ENCODE measurements at places on chromosomes 2 and 18.

DNA sequence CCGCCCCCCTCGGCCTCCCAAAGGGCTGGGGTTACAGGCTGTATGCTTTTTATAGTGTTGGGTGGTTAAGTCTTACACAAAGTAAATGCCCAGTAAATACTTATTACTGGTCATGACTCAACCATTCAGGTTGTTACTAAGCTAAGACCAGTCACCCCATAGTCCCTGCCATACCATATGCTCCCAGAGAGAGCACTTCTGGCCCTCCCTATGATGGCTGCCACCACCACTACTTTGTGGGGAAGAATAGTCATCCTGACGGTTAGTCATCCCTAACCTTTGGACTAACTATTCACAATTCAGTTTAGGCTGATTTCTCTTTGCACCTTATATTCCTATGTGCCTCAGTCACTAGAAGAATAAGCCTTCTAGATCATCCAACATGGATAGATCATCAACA lies 42.0 kb upstream of the MSH2 start:
- DNase-seq, result no peak

DNA sequence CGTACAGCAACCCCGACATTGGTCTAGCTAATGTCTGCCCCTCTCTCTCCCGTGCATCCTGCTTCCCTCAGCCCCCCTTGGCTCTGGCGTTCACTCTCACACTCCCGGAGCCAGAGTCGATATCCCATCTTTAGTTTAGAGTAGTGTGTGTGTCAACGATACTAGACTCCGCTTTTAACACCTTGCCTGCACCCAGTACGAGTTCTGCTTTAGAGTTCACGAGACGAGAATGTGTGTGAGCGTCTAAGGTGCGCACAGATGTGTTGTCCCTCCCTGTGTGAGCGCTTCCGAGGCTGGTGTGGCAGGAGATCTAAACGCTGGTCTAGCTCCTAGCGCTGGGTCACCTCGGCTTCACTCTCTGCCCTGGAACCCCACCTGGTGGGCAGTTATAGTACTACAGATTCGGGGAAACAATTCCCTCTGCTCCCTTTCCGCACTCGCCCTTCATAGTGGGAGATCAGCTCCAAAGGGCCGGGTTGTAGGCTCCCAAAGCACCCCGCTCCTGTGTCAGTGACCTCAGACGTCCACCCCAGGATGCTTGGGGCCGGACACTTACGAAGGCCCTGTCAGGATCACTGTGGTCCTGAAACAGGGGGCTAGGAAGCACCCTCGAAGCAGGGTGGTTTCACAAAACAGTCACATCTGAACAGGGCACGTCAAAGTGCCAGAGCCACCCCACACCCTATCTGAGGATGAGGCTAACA lies 2.6 kb upstream of the CYP26B1 start:
- peak; percentile 49 for DNase-seq

GRCh38 chr2:57330447-57330846 lies 716.2 kb upstream of the VRK2 start:
- no peak for DNase-seq

DNA sequence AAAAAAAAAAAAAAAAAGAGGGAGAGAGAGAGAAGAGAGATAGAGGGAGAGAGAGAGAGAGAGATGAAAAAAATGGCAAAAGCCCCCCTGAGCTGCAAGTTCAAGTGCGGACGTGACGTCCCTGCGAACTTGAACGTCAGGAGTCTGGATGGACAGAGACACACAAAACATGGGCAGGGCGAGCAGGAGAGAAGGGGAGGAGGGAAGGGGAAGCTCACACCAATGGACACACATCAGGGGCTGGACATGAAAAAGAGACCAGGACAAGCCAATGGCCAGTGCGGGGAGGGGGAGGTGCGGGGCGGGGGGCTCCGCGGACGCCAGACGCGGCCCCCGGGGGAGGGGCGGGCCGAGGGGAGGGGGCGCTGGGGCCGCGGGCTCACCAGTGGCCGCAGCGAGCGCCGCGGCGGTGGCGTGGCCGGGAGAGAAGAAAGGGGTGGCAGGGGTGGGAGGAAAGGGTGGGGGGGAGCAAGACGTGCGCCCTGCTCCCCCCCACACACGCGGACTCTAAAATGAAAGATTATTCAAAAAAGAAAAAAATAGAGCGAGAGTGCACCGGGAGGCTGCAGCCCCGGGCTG lies at the start of gene BCL11A:
BCL11A (minus strand) TSS at position 160 of the 579 bp plus-strand sequence. CDS start 384 bp downstream, outside the sequence.
- no peak for DNase-seq

- no peak for DNase-seq
Observed at GRCh38 chr2:201953396-201953795, 80.3 kb upstream of the FZD7 start.

- DNase-seq, result no peak
Observed at GRCh38 chr2:232628466-232629128, 4.8 kb upstream of the EFHD1 start.

DNA sequence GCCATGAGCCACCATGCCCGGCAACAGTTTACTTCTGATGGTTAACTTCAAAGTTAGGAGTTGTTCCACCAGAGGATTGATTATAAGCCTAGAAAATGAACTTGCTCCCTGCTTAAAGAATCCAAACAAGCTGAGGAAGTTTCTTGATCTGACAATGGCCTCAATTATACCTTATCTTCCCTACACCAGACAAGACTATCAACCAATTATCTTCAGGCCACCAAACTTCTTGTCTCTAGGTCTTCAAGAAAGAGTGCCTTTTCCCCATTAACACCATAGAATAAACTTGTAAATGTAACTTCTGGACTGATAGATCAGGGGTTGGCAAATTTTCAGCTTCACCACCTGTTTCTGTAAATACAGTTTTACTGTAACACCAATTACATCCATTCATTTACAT lies 15.0 kb downstream of the ZC3H8 start:
- no peak for DNase-seq

DNA sequence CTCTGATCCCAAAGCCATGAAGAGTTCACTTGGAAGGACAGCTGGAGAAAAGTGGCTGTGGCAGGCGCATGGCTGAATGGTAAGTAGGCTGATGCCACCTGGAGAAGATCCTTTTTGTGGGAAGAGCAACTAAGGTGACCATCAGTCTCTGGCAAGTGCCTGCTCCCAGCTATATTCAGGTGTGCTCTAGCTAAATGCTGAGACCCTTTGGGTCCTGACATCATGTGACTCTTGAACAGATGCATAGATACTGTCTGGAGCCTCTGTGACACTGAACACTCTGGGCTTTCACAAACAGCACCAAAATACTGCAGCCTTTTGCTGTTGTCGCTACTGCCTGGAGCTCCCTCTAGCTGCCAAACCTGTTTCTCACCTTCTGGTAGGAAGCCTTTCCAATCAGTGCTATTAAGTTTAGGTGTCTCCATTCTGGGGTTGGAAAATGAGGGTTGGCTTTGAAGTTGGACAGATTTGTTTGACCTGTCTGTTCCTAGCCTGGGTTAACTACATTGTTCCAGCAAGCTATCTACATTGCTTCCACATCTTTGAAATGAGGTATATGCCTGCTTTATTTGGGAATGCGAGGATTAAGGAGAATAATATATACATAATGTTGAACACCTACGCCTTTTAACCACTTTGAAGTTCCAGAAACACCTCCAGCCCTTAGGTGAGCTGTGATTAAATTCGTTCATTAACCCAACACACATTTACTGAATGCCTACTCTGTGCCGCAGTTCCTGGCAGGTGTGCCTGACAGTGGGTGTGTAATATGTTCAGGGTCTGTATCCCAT lies 3.1 kb downstream of the EGR4 start:
- no peak for DNase-seq

DNA sequence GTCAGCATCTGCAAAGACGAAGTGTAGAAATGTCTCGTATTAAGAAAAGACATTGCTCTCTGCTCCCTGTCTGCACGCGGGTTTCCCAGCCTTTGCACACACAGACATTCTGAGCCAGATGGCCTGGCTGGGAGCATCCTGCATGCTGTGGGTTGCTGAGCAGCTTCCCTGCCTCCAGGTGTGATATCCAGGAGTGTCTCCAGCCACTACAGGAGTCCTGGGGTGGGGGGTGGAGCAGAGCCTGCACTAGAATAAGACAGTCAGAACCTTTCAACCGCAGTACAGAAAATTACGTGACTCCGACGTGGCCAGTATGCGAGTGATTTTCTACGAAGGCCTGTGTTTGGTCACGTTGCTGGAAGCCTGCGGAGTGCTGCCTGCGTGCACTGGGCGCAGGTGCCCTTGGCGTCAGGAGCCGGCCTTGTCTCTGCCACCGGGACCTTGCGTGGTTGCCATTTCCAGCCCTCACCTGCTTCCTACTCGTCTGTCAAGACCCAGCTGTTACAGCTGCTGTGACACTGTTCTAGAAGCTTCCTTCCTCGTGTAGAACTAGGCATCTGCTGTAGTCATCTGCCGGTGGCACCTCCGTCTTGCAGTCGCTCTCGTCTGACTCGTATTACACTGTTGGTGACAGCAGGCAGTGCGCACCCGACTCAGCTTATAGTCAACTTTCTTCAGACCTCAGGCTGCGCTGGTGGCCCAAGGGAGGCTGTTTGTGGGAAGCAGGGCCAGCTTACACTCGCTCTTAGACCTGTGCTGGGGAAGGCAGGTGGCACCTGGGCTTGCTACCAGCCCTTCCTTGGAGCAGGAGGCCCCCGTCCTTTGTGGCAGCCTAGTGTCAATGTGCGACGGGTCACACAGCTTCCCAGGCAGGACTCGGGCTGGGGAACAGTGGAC lies 11.2 kb downstream of the CTDP1 start:
- no peak for DNase-seq

DNA sequence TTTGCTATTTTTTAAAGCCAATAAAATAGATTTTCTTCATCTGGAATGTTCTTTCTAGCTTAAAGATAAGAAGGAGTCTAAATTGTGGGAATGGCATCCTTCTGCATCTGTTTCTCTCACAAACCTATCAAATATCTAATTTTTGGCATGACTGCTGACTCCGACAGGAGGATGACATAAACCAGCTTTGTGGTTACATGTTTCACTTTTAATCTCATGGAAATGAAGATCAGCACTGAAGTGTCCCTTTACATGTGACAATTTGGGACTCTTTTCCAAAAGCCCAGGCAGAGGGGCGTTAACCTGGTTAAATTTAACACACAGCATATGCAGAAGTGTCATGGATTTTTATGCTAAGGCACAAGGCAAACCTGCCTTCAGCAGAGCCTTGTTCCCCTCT lies 694.7 kb downstream of the ARHGAP15 start:
- DNase-seq, result no peak

DNA sequence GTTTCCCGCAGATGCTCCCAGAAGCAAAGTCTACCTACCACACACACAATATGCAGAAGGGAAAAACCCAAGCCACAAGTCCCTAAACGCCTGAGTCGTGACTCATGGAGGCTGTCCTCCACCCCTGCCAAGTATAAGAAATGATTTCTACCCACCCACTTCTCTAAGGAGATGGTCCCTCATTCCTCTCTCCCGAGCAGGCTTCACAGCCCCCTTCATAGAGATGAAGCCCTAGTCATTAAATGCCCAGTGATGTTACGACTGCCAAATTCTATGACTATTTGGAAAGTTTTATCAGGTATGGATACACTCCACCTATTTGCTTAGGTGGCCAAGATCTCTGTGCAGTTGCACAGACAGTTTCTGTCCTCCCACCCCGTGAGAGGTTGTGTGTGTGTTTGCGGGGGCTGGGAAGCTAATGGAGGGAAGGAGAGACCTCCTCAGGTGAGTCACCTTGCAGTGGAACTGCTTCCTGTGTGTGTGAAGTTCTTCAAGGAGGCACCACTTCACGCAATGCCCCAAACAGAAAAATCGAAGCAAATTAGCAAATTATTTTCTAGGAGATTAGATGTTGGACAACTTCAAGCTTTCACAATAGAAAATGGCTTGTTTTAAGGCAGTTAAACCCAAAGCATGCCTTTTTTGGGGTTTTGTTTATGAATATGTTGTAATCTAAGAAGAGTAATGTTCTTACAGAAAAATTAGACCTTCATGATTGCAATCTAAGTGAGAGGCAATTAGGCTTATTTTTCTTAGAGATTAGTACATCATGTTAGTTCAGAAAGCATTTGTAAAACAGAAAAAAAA lies 175.2 kb downstream of the TGIF1 start:
- peak; percentile 41 for DNase-seq

DNA sequence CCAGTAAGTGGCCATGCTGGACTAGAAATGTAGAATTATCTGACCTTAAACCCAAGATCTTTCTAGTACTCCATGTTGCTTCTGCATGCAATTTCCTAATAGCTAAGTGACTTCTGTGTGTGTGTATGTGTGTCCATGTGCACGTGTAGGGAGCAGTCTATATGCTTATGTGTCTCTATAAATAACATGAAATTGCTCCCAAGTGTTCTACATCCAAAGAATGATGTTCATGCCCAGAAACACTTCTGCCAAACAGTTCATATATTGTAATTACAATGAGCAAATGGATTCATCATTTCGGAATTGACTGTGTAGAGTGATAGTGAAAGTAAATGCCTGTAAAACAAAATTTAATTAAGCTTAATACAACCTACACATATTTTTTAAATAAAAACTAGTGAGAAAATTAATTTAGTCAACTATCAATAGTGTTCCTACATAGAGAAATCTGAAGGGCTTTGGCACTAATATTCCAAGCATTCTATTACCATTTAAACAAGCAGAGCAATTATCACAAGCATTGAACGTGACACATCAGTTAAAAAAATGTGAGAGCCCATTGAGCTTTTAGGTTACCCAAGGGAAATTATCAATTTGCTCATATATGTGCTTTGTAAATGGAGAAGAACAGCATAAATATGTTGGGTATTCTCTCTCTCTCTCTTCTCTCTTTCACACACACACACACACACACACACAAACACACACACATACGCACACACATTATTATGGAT lies 1067.4 kb downstream of the CNTNAP5 start:
- DNase-seq, result no peak

DNA sequence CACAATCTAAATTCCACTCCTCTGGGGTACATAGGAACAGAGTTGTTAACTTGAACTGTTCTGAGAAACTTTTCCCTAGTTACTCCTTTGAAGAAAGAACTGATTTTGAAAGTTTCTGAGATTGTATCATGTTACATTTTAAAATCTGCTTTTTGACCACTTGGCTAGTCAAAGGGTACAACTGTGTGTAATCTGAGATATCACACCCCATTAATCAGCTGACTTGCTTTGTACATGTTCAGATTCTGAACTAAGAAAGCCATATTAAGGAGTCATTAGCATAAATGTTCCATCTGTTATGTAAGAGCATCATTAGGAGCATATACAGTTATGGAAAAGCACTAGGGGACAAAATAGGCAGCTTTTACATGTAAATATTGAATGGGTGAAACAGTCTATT lies 3.8 kb upstream of the WDR35 start:
- no peak for DNase-seq

DNA sequence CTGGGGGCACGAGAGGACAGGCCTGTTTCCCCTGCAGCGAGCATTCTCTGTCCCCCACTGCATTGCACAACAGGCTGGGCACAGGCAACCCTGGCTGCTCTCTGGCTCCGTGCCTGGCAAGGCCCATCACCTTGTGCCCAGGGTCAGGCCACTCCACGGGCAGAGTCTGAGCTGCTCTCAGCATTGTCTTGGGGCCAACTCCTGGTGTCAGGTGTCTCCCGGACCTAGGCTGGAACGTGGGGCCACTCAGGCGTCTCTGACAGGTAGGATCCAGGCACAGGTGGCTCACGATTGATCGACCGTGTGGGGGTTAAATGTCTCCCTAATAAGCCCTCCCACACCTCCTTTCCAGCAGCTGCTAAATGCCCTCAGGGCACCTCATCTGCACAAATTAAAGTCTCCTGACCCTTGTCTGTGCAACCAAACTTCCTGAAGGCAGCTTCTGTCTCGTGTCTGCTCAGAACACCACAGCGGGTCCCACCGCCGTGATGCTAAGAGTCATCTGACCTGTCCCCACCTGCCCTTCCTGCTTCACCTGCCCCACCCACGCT lies 66.6 kb upstream of the GPC1 start:
- no peak for DNase-seq
